ENCODE measurements at places on chromosomes 11 and 22. TPM values are rescaled to one million over a fixed set of nuclear protein-coding genes. Genes with fewer than 3 reads are reported as not detected.

CATSPER1 gene
- 0.76 TPM for total RNA-seq

NRGN gene
- total RNA-seq = 17.9 TPM

UCP3 gene
- total RNA-seq = 4.0 TPM

CCDC15 gene
- 1.5 TPM for total RNA-seq

CEP57 gene
- 33.4 TPM for total RNA-seq

OR6A2 gene
- total RNA-seq = 0.25 TPM

DNA sequence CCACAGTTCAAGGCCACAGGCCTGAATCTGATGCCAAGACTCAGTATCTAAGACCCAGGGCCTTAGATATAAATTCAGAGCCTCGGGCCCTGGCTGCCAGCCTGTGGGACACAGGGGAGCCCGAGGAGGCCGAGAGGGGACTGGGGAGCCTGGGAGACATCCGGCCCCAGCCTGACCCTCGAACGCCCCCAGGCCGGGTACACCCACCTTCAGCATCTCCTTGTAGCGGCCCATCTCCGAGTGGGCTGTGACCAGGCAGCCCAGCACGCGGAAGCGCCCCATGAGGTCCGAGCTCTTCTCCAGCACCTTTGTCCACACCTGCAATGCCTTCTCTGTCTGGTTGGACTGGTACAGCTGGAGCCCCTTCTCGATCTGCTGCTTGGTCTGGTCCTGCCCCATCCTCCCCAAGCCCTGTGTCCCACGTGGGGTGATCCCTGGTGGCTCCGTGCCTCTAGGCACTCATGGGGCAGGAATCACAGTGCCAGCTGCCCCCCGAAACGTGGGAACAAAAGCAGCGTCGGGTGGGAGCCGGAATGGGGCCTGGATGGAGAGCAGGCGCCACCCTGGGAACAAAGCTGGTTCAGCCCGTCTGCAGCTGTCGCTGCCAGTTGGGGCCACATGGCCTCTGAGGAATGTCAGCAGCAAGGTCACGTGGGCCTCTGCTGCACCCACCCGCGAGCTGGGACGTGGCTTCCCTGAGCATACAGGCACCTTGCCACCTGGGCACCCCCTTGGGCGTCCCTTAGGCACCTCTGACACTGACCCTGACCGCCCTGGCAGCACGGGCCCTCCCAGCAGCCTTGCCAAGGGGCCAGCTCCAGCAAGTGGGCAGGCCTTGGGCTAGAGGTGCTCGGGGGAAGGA, at the start of gene RAPSN:
Gene RAPSN, minus strand, starts transcription at position 571 of the 862 bp plus-strand sequence. Its CDS starts 172 bp downstream, at position 399.
- peaks cover 2% of the 10 kb centered on the region for H3K4me1 ChIP-seq
- no peak within 1 kb of the TSS for H3K27ac ChIP-seq
- H3K36me3 ChIP-seq = no peaks in the 10 kb centered on the region

DNA sequence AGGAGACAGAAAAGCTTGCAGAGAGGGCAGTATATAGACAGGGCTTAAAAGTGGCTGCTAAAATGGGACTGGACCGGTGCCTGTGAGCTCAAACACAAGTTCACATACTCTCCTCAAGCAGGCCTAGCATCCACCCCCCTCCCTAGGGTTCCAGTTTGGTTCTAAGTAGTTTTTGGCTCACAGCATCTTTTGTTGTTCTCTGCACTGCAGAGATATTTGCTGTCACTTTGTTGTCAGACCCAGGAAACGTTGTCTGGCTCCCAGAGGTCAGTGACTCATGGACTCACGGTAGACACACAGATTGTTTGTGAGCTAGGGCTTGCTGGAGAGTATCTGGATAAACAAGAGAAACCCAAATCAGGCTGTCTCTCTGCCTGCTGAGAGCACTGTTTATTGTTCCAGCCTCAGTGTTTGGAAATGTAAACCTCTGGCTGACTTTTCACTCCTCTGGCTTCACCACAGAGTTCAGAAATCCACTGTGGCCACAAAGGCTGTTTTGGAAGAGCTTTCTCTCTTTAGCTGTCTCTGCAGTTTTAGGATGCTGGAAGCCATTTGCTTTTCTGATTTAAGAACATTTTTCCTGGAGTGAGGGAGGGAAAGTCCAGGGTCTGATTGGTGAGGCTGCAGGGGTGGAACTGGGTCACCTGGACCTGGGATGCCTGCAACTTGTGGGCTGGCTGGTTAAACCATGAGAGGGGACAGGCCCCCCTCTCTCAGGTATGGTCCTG, 303.7 kb upstream of the PLET1 start:
- H3K27me3 ChIP-seq = no peaks in the 10 kb centered on the region
- no peak overlapping the region for H3K27ac ChIP-seq
- no peak overlapping the region for H3K4me3 ChIP-seq
- no peaks in the 10 kb centered on the region for H3K36me3 ChIP-seq

GRCh38 chr11:72394416-72394815, 39.9 kb downstream of the CLPB start:
- no peaks in the 10 kb centered on the region for H3K27me3 ChIP-seq
- no peak overlapping the region for H3K4me3 ChIP-seq
- no peak overlapping the region for H3K27ac ChIP-seq
- no peaks in the 10 kb centered on the region for H3K36me3 ChIP-seq
- DNase-seq = no peak

DNA sequence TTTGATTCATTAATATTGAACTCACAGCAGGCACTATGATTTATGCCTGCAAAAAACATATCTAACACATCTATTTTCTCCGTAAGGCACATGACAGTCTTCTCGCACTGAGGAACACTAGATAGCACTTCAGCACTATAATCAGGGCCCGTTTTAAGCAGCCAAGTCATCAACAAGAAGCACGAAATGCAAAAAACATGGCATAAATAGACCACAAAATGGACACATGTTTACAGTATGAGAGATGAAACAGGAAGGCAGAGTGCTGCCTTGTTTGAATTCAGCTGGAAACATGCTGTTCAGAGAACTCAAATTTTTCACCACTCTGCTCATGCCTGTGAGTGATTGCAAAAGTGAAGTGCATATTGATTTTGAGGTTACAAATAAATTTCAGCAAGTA, 205.8 kb upstream of the PDGFD start:
- no peaks in the 10 kb centered on the region for H3K36me3 ChIP-seq
- H3K4me3 ChIP-seq = no peak overlapping the region
- H3K4me1 ChIP-seq = no peaks in the 10 kb centered on the region
- H3K27ac ChIP-seq = no peak overlapping the region
- no peak for DNase-seq

- H3K4me3 ChIP-seq = peak overlapping the region; percentile 78
- no peak overlapping the region for H3K27ac ChIP-seq
- H3K27me3 ChIP-seq = no peaks in the 10 kb centered on the region
- H3K36me3 ChIP-seq = no peaks in the 10 kb centered on the region
Measured at GRCh38 chr22:37018815-37019308, 385 bp downstream of the TST start.

- H3K4me1 ChIP-seq = no peaks in the 10 kb centered on the region
- DNase-seq = no peak
- H3K4me3 ChIP-seq = no peak overlapping the region
- no peaks in the 10 kb centered on the region for H3K27me3 ChIP-seq
- H3K27ac ChIP-seq = no peak overlapping the region
- H3K36me3 ChIP-seq = no peaks in the 10 kb centered on the region
Measured at GRCh38 chr22:27603800-27604144, 197.8 kb downstream of the MN1 start.

DNA sequence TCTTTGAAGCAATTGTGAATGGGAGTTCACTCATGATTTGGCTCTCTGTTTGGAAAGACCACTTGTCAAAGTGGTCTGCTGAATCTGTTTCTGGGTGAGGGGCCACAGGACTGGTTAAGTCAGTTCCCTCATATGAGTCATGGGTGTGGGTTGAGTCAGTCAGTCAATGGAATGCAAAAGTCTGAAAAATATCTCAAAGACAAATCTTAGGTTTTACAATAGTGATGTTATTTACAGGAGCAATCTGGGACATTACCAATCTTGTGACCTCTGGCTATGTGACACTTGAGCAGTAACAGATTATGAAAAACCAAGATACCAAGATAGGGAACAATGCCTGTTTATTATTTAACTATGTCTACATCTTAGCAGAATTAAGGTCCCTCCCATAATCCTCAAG, 311.6 kb downstream of the AASDHPPT start:
- H3K4me1 ChIP-seq = no peaks in the 10 kb centered on the region
- H3K27me3 ChIP-seq = no peaks in the 10 kb centered on the region
- H3K36me3 ChIP-seq = no peaks in the 10 kb centered on the region
- no peak for DNase-seq

- H3K4me1 ChIP-seq = no peaks in the 10 kb centered on the region
- H3K27me3 ChIP-seq = no peaks in the 10 kb centered on the region
- no peaks in the 10 kb centered on the region for H3K36me3 ChIP-seq
- no peak for DNase-seq
- no peak overlapping the region for H3K4me3 ChIP-seq
Measured at GRCh38 chr11:86513138-86513537, 138.5 kb downstream of the CCDC81 start.

DNA sequence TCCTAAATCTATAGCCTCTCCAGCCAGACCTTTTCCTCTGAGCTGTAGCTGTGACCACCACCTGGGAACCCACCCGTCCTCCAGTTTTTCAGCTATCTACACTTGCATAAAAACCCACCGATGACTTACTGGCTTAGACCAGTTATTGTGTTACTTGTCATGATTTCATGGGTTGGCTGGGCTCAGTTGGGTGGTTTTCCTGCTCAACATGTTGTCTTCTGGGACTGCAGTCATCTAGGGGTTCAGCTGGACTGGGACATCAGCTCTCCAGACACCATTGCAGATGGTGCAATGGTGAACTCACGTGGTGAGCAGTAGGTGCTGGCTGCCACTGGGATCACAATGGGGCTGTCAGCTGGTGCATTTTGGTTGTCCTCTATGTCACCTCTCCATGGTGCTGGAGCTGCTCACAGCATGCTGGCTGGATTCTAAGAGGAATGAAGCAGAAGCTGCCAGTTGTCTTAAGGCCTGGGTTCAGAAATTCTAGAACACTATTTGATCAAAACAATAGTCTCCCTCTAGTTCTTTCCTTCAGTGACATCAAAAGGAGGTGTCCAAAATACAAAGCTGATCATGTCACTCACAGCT, 1.3 kb upstream of the SYT13 start:
- H3K4me3 ChIP-seq = no peak overlapping the region
- no peaks in the 10 kb centered on the region for H3K27me3 ChIP-seq
- H3K4me1 ChIP-seq = no peaks in the 10 kb centered on the region
- H3K27ac ChIP-seq = no peak overlapping the region
- no peak for DNase-seq

GRCh38 chr11:74338963-74339362, 27.5 kb upstream of the P4HA3 start:
- no peaks in the 10 kb centered on the region for H3K27me3 ChIP-seq
- no peaks in the 10 kb centered on the region for H3K4me1 ChIP-seq
- H3K36me3 ChIP-seq = no peaks in the 10 kb centered on the region
- H3K4me3 ChIP-seq = no peak overlapping the region
- no peak for DNase-seq

- no peak for DNase-seq
- no peaks in the 10 kb centered on the region for H3K4me1 ChIP-seq
- H3K4me3 ChIP-seq = no peak overlapping the region
- no peaks in the 10 kb centered on the region for H3K27me3 ChIP-seq
Measured at GRCh38 chr22:38346506-38346905, 29.3 kb upstream of the CSNK1E start.

DNA sequence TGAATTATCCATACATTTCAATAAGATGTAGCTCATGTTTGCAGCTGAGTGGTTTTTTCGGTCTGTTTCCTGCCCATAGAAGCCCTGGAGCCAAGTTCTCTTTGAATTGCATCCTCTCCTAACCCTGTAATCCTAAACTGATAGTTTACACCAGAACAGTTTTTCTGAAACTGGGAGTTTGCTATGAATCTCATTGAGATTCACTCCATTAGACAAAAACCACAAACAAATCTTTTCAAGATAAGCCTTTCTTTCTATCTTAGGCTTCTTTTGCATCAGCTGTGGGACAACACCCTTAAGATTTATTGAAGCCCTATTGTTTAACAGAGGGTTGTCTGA, 324.8 kb downstream of the DYNC2H1 start:
- no peak overlapping the region for H3K27ac ChIP-seq
- H3K4me1 ChIP-seq = peaks cover 6% of the 10 kb centered on the region
- no peaks in the 10 kb centered on the region for H3K27me3 ChIP-seq
- no peak for DNase-seq
- H3K36me3 ChIP-seq = no peaks in the 10 kb centered on the region

- no peak overlapping the region for H3K4me3 ChIP-seq
- no peak overlapping the region for H3K27ac ChIP-seq
- peaks cover 4% of the 10 kb centered on the region for H3K27me3 ChIP-seq
- H3K36me3 ChIP-seq = no peaks in the 10 kb centered on the region
- DNase-seq = no peak
- H3K4me1 ChIP-seq = no peaks in the 10 kb centered on the region
Measured at GRCh38 chr11:1202154-1202775, 20.6 kb upstream of the MUC5B start.

GRCh38 chr11:133811850-133812685, 33.2 kb downstream of the SPATA19 start:
- no peaks in the 10 kb centered on the region for H3K36me3 ChIP-seq
- peak; percentile 45 for DNase-seq
- no peak overlapping the region for H3K27ac ChIP-seq
- H3K4me3 ChIP-seq = no peak overlapping the region
- no peaks in the 10 kb centered on the region for H3K4me1 ChIP-seq
- no peaks in the 10 kb centered on the region for H3K27me3 ChIP-seq

DNA sequence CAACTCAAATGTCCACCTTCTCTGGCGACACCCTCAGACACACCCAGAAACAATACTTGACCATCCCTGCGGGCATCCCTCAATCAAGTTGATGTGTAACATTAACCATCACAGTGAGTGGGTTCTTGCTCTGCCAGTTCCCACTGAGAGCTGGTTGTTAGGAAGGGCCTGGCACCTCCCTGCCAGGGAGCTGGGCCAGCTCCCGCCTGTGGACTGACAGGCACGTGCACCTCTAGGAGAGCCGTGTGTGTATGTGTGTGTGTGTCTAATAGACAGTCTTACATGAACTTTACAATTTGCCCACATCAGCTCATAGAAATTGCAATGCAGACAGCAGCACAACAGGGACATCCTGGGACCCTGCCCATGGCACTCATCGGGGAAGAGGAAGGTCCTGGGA, 298.7 kb downstream of the SHANK2 start:
- DNase-seq = no peak
- H3K27ac ChIP-seq = no peak overlapping the region
- no peak overlapping the region for H3K4me3 ChIP-seq
- no peaks in the 10 kb centered on the region for H3K36me3 ChIP-seq

- no peak overlapping the region for H3K27ac ChIP-seq
- no peaks in the 10 kb centered on the region for H3K4me1 ChIP-seq
- H3K4me3 ChIP-seq = no peak overlapping the region
- H3K36me3 ChIP-seq = no peaks in the 10 kb centered on the region
Measured at GRCh38 chr22:17086296-17086695, 1.5 kb downstream of the IL17RA start.

DNA sequence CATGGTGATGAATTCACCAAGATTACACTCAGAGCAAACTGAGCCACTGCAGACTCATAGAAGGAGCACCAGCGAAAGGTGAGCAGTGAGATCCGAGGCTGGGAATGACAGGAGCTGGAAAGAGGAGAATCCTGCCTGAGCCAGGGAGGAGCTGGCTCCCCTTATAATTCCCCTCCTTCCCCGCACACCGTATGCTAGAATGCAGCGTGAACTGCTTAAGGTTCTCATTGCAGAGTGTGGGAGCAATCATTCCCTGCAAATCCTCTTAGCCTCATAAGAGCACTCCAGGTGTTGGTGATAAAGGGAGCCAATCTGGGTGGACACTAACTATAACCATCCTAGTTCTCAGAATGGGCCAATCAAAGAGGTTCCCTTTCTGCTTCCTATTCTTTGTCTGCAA, 127.6 kb upstream of the TEAD1 start:
- no peak for DNase-seq
- H3K4me3 ChIP-seq = no peak overlapping the region
- no peaks in the 10 kb centered on the region for H3K36me3 ChIP-seq
- H3K4me1 ChIP-seq = no peaks in the 10 kb centered on the region

- no peaks in the 10 kb centered on the region for H3K4me1 ChIP-seq
- no peak overlapping the region for H3K4me3 ChIP-seq
- no peaks in the 10 kb centered on the region for H3K36me3 ChIP-seq
- DNase-seq = no peak
- H3K27ac ChIP-seq = no peak overlapping the region
Measured at GRCh38 chr11:123391646-123392348, 38.3 kb upstream of the GRAMD1B start.
